Aorta (tissue), 5 donors: ENCODE measurements at places on chromosomes 16 and 17.

DNA sequence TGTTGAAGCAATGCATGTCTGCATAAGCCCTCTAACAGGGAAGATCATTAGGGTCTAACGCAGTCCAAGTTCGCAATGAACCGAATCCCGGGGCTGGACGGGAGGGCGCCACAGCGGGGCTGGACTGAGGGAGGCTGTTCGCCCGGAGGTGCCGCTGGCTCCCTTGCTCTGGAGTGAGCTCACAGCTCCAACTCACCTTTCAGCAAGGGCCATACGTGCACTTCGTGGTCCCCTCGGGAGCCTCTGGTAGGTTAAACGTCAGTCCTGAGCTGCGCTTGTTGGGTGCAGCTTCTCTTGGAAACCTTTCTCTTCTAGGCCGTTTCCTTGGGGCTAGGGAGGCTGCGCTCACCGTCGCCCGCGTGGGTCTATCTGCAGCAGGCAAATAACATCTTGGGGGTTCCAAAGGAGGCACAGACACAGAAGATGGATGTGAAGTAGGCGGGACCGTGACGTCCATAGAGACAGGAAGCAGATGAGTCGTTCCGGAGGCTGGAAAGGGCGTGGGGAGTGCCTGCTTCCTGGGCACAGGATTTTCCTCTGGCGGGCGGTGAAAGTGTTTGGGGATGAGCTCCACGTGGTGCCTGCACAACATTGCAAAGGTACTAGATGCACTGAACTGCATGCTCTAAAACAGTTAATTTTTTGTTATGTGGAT is 21.9 kb downstream of the ATP2C2 start:
- H3K4me3 ChIP-seq, result no peak overlapping the region
- H3K4me1 ChIP-seq, result no peaks in the 10 kb centered on the region
- H3K27me3 ChIP-seq, result no peaks in the 10 kb centered on the region
- no peak for DNase-seq
- H3K36me3 ChIP-seq, result no peaks in the 10 kb centered on the region
- H3K27ac ChIP-seq, result no peak overlapping the region

DNA sequence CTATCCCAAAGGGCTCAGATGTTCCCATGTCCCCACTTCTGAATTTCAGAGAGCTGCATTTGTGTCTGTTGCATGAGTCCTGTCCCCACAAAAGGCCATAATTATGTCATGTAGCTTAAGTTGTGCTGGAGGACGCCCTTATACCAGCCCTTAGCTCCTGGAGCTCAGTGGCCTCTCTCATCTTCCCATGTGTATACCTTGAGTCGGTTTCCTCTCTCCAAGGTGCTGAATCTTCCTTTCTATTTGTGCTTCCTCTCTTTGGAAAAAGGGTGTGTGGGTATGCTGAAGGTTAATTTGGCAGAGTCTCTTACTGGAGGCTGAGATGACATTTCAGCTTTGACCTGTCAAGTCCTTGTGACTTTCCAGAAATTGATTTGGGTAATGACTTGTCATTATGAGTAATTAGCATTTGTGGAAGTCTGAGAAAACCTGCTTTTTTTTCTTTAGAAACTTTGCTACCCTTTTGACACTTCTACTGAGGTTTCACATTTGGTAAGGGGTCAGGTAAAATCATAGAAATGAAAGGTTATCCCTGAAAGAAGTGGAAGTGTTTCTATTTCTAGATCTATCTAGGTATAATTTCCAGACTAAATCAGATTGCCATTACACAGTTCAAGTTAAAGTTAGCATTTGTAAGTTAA is 185.4 kb downstream of the ABCC12 start:
- no peak for DNase-seq
- H3K27ac ChIP-seq, result no peak overlapping the region
- H3K36me3 ChIP-seq, result no peaks in the 10 kb centered on the region
- H3K4me3 ChIP-seq, result no peak overlapping the region

DNA sequence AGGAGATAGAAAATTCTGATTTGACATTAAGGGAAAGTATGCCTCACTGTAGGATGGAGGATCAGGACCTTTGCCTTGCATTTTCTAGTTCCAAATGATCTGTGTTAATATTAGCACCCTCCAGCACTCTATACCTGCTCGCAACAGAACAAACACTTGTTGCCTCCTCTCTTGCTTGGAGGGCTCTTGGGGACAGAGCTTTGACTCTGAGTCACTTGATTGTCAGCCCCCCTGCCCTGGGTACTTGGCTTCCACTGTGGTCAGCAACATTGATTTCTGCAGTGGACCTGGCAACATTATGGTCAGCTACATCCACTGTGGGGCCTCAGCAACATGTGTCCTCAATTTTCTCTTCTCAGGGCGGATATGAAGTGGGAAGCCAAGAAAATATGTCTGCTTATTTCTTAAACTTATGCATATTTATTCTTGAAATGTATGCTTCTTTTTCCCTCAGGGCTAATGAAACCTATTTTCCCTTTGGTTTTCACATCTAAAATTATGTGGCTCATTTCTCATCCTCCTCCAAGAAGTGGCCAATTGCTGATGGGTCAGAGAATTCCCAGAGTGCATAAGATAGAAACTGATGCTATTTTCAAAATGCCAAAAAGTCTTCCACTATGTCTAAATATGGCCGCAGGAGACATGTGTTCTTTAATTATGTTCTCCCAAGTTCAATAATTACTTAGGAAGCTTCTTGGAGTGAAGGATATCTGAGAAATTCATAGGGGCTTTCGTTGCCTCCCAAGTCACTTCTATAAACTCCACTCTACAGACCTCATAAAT is 94.6 kb upstream of the SMIM36 start:
- H3K27ac ChIP-seq, result no peak overlapping the region
- H3K36me3 ChIP-seq, result no peaks in the 10 kb centered on the region
- H3K4me3 ChIP-seq, result no peak overlapping the region
- no peak for DNase-seq

DNA sequence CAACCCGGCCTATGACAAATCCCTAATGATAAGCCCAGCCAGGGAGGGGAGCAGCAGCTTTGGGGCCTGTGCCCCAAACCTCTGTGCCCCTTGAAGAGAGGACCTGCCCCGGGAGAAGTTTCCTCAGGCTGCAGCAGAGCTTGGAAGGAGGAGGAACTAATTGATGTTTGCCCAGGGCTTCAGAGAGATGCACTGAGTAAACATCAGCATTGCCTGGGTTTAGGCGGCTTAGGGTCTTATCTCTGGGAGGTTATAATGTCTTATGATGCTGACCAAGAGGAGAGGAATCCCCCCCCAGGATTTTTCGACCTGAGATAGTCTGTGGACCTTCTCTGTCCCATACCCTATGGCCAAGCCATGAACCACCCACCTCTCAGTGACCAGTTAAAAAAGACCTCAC is 148.7 kb upstream of the SDK2 start:
- no peak overlapping the region for H3K27ac ChIP-seq
- DNase-seq, result no peak
- no peaks in the 10 kb centered on the region for H3K27me3 ChIP-seq
- H3K4me1 ChIP-seq, result no peaks in the 10 kb centered on the region

DNA sequence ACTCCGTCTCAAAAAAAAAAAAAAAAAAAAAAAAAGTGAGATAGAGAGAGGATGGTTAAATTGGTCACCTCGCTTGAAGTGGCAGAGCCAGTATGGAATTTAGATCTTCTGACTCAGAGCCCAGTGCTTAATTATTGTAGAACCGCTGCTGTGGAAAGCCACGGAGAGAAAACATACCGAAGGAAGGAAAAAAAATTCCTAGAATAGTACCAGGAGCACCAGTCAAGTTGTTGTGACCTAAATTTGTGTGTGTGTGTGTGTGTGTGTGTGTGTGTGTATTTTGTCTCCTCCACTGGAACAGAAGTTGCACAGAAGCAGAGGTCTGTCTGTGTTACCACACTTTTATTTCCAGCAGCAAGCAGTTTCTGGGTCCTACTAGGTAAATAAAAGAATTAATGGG is 10.6 kb upstream of the NUP85 start:
- no peak overlapping the region for H3K4me3 ChIP-seq
- no peak overlapping the region for H3K27ac ChIP-seq
- H3K4me1 ChIP-seq, result no peaks in the 10 kb centered on the region

DNA sequence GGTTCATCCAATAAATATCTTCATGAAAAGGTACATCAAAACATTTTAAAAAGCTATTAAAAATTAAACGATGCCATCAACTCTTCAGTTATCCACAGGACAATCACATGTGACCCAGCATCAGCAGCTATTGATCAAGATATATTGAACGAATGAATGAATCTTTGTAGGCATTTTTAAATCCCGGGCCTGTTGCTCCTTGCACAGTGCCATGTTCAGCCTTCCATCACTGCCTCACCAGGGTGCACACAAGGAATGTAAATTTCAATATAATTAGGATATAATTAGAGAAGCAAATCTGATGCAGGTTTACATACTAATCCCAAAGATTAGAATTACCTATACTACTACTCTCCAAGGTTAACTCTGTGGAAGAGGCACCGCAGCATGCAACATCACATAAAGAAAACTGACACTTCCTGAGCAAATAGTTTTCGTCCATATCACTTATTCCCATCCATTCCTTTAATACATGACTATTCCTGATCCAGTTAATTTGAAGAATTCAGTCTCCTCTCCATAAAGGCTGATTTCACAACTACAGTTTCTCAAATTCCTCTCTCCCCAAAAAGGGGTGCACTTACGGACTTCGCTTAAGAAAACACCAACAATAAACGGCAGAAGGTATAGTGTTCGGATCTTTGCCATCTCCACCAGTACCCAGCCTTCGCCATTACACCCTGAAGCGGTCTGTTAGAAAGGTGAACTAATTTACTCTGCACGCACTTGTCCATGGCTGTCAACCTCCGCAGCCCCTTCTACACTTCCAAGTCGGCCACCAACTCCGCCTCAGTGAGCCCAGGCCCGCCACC is 938 bp downstream of the NCOR1 start:
- peak overlapping the region; percentile 71 for H3K4me3 ChIP-seq
- H3K27me3 ChIP-seq, result no peaks in the 10 kb centered on the region
- no peak for DNase-seq
- no peaks in the 10 kb centered on the region for H3K36me3 ChIP-seq
- peaks cover 5% of the 10 kb centered on the region for H3K4me1 ChIP-seq
